ENCODE measurements at places on chromosomes 4 and X.

DNA sequence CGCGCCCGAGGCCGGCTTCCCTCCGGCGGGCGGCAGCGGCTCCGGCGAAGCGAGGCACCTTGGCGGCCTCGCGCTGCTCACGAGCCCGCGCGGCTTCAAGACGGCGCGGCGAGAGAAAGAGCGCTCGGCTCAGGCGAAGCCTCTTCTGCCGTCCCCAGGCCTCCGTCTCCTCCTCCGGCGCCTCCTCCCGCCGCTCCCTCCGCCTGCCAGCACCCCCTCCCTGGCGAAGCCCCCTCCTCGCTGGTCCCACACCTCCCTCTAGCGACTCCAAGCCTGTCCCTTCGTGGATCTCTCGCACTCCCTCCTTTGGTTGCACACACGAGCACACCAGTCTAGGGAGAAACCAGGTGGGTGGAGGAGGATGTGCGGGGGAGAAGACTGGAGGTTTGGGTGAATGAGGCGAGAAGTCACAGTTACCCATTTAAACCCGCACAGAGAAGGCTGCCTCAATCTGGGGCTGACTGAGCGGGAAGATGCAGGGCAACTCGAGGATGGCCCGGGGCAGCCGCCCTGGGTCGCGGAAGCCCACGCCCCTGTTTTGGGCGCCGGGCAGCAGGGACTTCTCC is at the start of gene CAMK2D:
TSS of gene CAMK2D (minus strand) at position 119 of the 566 bp plus-strand sequence. CDS start 670 bp downstream, outside the sequence.
- H3K36me3 ChIP-seq: no peaks in the 10 kb centered on the region
- H3K27ac ChIP-seq: peak within 1 kb of the TSS; percentile 95
- DNase-seq: peak; percentile 87
- H3K27me3 ChIP-seq: no peaks in the 10 kb centered on the region

DNA sequence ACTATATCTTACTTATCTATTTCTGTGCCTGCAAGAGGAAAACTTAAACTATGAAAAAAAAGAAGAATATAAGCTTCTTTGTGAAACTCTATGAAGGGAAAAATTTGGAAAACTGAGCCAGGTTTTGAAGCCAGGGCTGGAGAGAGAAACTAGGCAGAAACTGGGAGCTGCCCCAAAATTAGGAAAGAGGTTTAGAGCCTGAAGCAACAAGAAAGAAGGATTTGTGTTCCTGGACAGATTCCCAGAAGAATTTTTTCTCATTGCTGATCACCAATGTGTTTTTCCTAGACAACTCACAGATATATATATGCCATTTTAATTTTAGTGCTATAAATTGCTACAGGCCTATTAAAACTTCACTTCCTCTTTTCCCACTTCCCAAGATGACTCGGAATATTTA is 245.0 kb upstream of the GEMIN8 start:
- no peak overlapping the region for H3K4me3 ChIP-seq
- no peaks in the 10 kb centered on the region for H3K27me3 ChIP-seq

- H3K36me3 ChIP-seq: no peaks in the 10 kb centered on the region
- no peak for DNase-seq
- H3K4me3 ChIP-seq: no peak overlapping the region
- H3K4me1 ChIP-seq: no peaks in the 10 kb centered on the region
- no peak overlapping the region for H3K27ac ChIP-seq
Observed at GRCh38 chr4:38242101-38242500, 281.9 kb downstream of the PTTG2 start.

DNA sequence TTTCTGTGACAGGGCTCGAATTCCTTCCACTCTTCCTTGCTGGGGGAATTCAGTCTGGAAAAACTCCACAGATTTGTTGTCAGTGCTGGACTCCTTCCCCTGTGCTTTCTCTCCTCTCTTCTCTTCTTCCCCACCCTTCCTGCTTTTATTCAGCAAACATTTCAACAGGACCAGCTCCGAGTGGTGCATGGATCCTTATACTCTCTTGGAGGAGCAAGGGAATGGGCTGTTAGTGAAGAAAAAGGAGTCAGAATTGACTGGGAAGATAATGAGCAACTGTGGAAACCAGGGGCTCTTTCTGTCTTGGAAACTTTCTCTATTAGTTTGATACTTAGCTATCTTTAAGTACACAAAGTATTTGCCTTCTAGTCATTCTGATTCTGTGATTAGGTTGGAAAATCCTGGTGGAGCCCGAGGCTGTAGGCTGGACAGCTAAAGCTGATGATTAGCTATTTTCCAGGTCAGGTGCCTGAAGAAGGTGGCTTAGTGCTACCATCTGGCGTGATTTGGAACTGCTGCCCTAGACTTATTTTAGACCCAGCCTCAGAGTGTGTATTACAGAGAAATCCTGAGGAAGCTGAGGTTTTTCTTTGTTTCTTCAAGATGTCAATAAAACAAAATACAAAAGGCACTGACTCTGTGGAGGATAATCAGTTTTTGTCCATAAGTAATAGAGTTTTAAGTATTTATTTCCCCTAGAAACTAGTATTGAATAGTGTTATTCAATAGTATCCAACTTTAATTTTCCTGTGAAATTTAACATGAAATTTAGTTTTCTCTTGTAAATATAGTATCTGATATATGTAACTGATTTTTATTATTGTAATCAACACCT is 38.4 kb downstream of the NAP1L5 start:
- no peaks in the 10 kb centered on the region for H3K4me1 ChIP-seq
- H3K4me3 ChIP-seq: no peak overlapping the region
- no peak overlapping the region for H3K27ac ChIP-seq
- peaks cover 3% of the 10 kb centered on the region for H3K36me3 ChIP-seq
- H3K27me3 ChIP-seq: no peaks in the 10 kb centered on the region

DNA sequence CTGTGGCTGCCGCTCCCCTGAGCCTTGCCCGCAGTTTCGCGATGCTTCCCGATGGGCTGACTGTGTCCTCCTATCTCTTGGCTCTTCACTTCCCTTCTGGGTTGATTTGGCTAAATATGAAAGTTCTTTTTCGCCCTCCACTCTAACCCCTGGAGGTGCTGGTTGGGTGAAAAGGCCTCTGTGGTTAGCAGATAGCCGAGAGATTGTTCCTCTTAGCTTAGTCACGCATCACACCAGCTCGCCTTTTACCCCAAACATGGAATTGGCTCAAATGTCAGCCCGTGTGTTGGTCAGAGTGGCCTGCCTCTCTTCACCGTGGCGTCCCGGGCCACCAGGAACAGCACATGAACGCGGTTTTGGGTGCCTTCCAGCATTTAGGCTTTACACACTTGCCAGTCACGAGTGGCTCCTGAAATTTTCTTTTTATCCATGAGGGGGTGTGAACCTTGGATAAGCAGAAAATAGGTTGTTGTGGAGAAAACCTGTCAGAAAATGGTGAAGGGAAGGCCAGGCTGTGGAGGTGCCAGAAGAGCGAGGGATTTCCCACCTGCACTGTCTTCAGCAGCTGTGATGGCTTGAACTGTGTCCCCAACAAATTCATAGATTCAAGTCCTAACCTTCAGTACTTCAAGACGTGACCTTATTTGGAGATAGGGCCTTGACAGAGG is 8.9 kb downstream of the CLCN4 start:
- H3K4me3 ChIP-seq: no peak overlapping the region
- H3K27me3 ChIP-seq: no peaks in the 10 kb centered on the region
- H3K36me3 ChIP-seq: no peaks in the 10 kb centered on the region
- no peak overlapping the region for H3K27ac ChIP-seq
- DNase-seq: no peak
- no peaks in the 10 kb centered on the region for H3K4me1 ChIP-seq

DNA sequence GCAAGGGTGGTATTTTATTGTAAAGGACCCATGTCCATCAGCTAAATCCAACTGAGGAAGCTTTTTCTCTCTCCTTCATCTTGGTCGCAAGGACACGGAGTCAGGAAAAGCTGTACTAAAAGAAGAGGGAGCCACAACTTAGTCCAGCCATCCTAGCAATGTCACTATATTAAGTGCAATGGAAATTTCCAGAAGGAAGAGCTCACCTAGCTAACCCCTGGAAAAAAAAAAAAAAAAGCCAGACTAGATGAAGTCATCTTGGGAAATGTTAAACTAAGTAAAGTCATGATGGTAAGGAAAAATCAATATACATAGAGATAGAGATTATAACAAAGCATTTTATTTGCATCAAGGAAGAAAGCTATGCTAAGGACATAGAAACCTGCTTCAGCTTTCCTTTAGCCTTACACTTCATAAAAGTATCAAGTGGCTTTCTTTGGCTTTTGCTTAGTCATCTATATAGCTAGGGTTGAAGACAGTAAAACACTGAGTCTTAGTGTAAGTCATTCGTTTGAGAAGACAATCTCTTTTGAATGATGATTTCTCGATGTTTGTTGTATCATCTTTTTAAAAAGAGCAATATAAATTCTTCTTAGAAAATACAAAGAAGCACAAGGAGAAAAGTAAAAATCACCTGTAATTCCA is 18.6 kb upstream of the CA5B start:
- H3K4me1 ChIP-seq: no peaks in the 10 kb centered on the region
- no peak overlapping the region for H3K4me3 ChIP-seq
- no peaks in the 10 kb centered on the region for H3K27me3 ChIP-seq

DNA sequence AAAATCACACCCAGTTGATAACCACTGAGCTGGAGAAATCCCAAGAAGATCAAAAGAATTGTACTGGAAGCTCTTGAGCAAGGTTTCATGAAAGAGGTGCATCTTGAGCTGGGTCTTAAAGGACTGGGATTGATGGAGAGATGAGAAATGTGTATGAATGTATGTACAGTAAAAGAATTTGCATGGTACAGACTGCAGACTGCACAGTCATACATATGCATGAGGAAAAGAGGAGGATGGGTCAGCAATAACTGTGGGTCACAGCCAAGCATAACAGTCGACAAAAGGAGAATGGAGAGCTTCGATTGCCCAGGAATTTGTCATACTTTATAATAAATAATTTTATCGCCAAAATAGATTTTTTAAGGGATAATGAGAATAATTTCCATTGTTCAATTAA is 4.8 kb upstream of the RELL1 start:
- no peaks in the 10 kb centered on the region for H3K27me3 ChIP-seq
- no peak overlapping the region for H3K4me3 ChIP-seq
- H3K27ac ChIP-seq: no peak overlapping the region
- no peaks in the 10 kb centered on the region for H3K36me3 ChIP-seq
- H3K4me1 ChIP-seq: peaks cover 3% of the 10 kb centered on the region

GRCh38 chrX:134737061-134737460 is 78.8 kb upstream of the PLAC1 start:
- no peaks in the 10 kb centered on the region for H3K4me1 ChIP-seq
- H3K27ac ChIP-seq: no peak overlapping the region
- no peak overlapping the region for H3K4me3 ChIP-seq
- no peak for DNase-seq
- H3K27me3 ChIP-seq: no peaks in the 10 kb centered on the region
- no peaks in the 10 kb centered on the region for H3K36me3 ChIP-seq

- H3K27me3 ChIP-seq: no peaks in the 10 kb centered on the region
- peaks cover 14% of the 10 kb centered on the region for H3K36me3 ChIP-seq
- no peak overlapping the region for H3K4me3 ChIP-seq
- peak; percentile 66 for DNase-seq
Observed at GRCh38 chr4:145557720-145558119, 61.5 kb upstream of the MMAA start.

DNA sequence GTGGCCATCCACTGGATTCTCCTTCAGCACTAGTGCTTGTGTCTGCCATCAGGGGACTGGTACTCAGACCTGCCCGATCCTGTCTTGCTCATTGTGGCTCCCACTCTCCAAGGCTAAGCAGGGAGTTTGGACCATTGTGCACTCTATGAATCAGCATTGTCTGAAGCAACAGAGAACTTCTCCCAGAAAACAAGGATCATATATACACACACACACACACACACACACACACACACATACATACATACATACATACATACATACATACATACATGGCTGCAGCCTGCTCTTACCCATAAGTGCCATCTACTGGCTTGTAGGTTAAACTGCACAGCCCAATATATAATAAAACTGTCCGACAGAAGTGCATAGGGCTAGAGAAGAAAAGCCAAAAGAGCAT is 345.3 kb upstream of the LCORL start:
- no peak overlapping the region for H3K4me3 ChIP-seq
- DNase-seq: no peak

GRCh38 chr4:110626532-110627153 is 3.8 kb upstream of the PITX2 start:
- H3K36me3 ChIP-seq: no peaks in the 10 kb centered on the region
- H3K4me1 ChIP-seq: peaks cover 11% of the 10 kb centered on the region
- no peak for DNase-seq
- H3K4me3 ChIP-seq: no peak overlapping the region
- H3K27me3 ChIP-seq: peaks cover 74% of the 10 kb centered on the region

GRCh38 chrX:31894152-31894551 is 822.3 kb upstream of the FTHL17 start:
- H3K27me3 ChIP-seq: no peaks in the 10 kb centered on the region
- no peak overlapping the region for H3K4me3 ChIP-seq
- DNase-seq: no peak
- no peak overlapping the region for H3K27ac ChIP-seq
- no peaks in the 10 kb centered on the region for H3K4me1 ChIP-seq

DNA sequence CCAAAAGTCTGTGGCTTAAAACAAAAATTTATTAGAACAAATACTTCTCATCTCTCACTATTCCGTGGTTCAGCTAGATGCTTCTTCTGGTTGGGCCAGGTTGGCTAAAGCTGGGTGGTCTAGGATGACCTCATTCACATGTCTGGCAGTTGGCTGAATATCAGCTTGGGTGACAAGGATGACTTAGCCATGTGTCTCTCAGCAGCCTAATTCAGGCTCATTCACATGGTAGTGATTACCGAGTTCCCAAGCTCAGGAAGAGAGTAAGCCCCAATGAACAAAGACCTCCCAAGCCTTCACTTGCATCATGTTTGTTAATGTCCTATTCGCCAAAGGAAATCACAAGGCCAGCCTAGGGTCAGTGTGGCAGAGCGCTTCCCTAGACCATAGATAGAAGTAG is 119.4 kb downstream of the FANCB start:
- no peaks in the 10 kb centered on the region for H3K27me3 ChIP-seq
- no peak overlapping the region for H3K4me3 ChIP-seq
- no peak for DNase-seq
- no peak overlapping the region for H3K27ac ChIP-seq

DNA sequence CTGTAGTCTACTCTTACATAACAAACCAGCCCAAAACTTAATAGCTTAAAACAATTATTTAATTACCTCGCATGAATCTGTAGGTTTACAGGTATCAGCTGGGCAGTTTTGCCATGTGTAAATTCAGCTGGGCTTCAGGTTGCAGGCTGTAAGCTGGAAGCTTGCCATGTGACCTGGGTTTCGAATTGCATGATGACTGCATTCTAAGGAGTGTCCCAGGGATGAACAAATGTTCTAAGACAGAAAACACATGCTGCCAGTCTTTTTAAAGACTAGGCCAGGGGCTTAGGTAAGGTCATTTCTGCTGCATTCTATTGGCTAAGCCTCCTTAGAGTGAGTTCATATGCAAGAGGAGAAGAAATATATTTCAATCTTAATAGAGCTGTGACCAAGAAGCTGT is 44.8 kb downstream of the GRIA2 start:
- H3K27ac ChIP-seq: no peak overlapping the region
- H3K27me3 ChIP-seq: no peaks in the 10 kb centered on the region
- H3K36me3 ChIP-seq: no peaks in the 10 kb centered on the region
- no peak overlapping the region for H3K4me3 ChIP-seq
- H3K4me1 ChIP-seq: no peaks in the 10 kb centered on the region

DNA sequence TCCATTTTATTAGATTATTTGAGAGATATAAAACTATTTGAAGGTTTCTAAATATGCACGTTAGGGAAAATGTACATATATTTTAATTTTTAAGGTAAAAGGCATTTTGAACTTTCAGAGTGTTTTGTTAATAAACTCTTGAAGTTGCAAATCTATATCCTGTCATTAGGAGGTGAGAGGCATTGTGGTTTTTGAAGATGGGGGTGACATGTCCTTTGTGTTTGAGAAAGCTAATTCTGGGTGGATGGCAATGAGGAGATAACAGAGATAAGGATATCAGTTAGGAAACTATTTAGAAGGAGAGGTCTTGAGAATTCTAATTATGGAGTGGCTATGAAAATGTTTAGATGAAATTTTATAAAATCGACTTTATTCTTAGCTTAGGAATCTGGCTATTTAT is 6.1 kb downstream of the STIM2 start:
- no peak overlapping the region for H3K4me3 ChIP-seq
- no peak for DNase-seq
- H3K27me3 ChIP-seq: no peaks in the 10 kb centered on the region
- H3K36me3 ChIP-seq: no peaks in the 10 kb centered on the region
- peaks cover 12% of the 10 kb centered on the region for H3K4me1 ChIP-seq
- no peak overlapping the region for H3K27ac ChIP-seq
